Activated CD4-positive, alpha-beta memory T cell treated with anti-CD3 and anti-CD28 coated beads for 36 hours (primary cell): ENCODE measurements at places on chromosomes 3 and 15. TPM values are rescaled to one million over a fixed set of nuclear protein-coding genes. Genes with fewer than 3 reads are reported as not detected.

DNA sequence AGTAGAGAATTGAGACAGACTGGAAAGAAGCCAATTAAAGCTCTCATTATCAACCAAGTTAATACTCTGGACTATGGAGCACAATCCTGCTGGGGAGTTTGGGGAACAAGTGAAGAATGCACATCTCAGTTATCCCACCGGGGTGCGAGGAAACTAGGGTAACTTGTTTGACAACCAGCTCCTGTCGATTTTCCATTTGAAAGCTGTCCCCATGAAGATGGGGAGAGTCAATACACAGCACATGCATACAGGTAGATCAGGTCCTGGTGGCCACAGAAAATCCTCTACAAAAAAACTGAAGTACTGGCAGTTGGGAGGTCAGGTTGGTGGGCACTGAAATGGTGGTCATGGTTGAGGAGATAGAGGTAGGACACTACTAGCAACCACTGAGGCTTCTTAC is 25.7 kb upstream of the GRAMD1C start:
- DNase-seq, result no peak

DNA sequence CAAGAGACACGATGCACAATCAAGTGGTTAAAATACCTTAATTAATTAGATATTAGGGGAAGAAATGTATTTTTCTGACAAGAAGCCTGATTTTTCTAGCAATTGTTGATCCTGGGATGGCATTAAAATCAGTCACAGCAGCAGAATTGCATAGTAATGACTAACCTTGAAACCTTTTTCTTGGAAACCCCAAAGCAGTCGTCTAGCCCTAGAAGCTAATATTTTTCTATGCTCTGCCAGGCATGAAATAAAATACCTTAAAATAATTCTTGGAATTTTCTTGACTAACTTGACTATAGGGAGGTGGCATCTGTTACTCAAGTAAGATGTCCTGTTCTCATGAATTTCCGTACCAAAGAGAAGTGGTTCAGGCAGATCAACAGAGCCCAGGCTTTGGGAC is 204.1 kb downstream of the THRB start:
- no peak for DNase-seq

DNA sequence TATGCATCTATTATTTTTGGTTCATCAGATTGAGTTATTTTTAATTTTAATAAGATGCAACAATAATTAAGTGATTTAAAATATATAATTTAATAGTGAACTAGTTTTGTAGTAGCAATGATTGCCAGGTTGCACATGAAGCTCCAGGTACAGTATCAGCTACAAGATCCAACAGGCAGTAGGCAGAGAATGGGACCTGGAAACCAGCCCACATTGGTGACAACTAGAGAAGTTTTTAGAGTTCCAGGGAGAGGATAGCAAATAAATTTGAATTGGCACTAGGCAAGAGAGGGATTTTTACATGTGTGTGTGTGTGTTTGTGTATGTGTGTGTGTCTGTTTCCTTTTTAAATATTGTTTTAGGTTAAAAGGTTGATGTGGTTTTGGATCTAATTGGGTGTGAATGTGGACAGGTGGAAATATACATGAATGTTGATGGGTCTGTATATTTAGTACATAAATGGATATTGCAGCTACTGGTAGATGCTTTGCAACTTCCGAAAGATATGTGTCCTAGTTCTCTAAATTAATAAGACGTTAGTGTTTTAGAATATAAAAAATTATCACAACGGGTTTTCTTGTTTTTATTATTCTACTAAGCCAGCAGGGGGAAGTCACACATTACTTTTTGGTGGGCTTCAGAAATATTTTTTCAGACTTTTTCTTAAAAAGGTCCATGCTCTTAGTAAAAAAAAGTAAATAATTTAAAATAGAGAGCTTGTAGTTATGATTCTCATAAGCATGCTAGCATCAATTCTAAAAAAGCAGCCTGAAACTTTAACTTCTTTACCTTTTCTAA is 110.1 kb upstream of the GBE1 start:
- DNase-seq, result no peak

Gene U2SURP
- 182 TPM for total RNA-seq

Gene NUSAP1
- total RNA-seq, result 227 TPM

- no peak for DNase-seq
These were observed 36.5 kb upstream of the PDZRN3 start for GRCh38 chr3:73661265-73661664.

Gene POC1A
- 30.5 TPM for total RNA-seq

DNA sequence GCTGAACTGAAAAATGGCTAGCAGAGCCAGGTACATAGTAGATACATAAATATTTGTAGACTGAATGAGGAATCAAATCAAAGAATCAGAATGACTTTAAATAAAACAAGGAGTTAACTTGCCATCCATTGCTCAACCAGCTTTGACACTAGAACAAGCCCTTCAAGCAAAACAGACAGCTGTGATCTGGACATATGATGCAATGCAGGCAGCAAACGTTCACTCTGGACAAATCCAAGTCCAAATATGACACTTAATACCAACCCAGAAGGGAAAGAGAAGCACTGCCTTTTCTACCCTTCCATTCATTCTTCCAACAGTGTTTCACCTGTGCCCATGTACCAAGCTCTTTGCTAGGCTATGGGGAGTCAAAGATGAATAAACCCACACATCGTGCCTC is 4.5 kb downstream of the THRB start:
- no peak for DNase-seq

DNA sequence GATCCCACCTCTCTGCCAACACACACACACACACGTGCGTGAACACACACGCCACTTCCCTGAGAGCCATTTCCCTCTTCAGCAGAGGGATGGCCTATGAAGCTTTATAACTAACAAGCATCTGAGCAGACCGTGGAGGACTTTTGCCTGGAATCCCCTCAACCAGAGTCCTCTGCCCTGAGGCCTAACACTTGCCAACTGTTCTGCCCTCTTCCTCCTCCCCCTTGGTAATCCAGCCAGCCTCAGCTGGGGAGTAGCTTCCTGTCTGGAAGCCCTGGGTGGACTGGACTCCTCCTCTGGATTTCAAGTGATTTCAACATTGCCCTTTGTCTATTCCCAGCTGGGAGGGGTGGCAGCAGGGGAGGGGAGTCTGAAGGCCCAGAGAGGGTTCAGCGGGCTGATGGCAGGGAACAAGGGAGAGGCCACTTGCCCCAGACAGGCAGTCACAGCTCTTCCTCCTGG is 68.4 kb upstream of the HACD2 start:
- no peak for DNase-seq

Gene CNTN3
- total RNA-seq, result not detected

DNA sequence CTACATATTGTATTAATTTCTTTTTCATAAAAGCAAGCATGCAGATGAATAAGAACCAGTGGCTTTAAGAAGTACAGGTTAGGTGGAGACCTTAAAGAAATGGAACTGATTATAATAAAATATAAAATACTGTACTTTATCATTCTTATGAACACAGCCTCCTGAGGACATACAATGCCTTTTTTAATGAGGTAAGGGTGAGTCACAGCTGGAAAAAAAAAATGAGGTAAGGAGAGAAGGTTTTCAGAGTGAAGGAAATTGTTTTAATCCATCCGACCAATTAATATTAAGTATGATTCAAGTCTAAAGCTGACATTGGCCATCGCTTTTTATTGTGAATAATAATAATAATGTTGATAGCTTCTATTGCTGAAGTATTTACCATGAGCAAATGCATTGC is 170.3 kb upstream of the SOX2 start:
- DNase-seq, result no peak

DNA sequence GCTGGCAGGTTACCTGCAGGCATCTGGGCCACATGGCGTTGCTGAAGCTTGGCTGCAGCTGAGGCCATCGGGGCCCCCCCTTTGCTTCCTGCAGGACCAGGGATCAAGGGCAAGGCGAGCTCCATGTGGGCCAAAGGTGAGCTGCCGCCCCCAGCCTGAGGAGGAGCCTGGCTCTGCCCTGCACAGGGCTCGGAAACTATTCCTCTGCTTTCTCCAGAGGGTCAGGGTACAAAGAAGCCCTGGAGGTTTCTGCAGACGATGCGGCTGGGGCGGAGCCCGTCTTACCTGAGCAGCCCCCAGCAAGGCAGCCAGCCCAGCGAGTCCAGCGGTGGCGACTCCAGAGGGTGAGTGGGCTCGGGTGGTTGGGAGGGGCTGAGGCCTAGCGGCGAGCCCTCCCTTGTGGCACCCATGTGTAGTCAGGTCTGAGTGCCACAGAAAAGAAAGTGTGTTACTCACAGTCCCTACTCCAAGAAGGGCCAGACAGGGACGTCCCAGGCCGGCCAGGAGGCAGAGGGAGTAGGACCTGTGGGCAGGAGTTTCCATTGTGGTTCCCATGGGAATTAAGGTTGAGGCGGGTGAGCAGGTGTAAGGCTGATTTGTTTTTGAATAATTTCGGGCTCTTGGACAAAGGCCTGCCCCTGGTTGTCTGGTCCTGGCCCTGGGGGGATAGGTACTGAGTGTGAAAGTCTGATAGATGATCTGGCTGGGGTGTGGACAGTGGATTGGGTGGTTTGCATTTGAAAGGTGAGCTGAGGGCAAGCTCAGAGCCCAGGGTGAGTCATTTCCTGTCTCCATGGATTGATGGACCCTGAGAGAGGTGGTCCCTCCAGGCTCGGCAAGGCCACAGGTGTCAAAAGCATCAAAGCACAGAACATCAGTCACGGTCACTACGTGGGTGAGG is 25.4 kb downstream of the CFAP100 start:
- DNase-seq, result no peak

Gene CILP
- not detected for total RNA-seq

Gene LRTM1
- total RNA-seq, result not detected

DNA sequence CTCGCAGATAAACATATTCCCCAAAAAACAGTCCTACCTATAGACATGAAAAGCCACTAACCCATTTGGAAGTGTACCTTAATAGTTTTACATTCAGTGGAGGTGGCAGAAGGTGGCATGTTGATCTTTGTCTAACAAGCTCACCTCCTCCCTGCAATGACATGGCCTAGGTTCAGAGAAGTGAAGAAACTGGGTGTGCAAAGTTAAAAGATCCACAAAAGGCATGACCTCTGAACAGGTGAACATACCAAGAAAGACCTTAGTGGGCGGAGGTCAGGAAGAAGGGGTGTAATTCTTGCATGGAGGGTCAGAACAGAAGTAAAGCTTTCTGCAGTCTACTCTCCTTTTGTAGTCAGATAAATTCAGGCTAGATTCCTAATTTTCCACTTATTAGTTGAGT is 822 bp downstream of the MRPL3 start:
- DNase-seq, result no peak

Gene ATP8B4
- 4.2 TPM for total RNA-seq

DNA sequence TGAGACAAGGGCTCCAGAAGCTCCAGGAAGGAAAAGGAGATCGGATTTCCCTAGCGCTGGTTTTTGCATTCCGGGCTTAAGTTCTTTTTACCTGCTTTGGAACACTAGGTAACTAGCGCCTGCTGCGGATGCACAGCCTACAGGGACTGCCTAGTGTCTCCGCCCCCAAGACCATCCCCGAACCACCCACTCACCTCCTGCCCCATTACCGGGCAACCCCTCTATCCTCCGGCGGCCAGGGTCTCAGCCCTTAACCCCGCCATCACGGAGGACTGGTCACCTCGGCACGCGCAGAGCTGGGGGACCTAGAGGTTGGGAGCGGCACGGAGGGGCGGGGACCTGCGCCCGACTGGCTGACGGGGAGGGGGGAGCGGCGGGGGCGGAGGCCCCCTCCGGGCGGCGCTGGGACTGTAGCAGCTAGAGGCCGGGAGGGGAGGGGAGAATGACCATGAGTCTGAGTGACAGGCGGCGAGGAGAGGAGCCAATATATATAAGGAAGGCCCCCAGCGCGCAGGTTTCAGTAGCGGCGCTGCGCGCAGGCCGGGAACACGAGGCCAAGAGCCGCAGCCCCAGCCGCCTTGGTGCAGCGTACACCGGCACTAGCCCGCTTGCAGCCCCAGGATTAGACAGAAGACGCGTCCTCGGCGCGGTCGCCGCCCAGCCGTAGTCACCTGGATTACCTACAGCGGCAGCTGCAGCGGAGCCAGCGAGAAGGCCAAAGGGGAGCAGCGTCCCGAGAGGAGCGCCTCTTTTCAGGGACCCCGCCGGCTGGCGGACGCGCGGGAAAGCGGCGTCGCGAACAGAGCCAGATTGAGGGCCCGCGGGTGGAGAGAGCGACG is at the start of gene DLL4:
Gene DLL4 (plus strand): TSS at position 520 of the 839 bp plus-strand sequence. CDS start 329 bp downstream, outside the sequence.
- DNase-seq, result peak; percentile 53

Gene EPHB3
- total RNA-seq, result 0.07 TPM

Gene LRRC31
- total RNA-seq, result not detected

DNA sequence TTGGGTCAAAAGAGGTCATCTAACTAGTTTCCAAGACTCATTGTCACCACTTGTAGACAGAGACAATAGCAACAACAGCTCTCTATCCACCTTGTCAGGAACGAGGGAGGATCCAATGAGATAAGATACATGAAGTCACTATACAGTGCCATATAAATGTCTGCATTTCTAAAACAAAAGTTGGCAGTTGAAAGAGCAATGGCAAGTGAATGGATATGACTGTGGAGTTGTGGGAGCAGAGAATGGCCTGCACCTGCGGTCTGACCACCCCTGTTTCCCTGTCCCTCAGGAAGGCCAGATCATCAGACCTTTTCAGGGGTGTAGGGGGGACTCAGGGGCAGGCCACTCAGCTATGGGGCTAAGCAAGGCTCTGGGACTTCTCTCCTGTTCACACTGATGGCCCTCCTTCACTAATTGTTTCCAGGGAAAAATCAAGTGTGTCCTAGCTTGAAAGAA is 40.7 kb upstream of the PSMD6 start:
- no peak for DNase-seq
